ENCODE measurements at places on chromosomes 16 and 17.

DNA sequence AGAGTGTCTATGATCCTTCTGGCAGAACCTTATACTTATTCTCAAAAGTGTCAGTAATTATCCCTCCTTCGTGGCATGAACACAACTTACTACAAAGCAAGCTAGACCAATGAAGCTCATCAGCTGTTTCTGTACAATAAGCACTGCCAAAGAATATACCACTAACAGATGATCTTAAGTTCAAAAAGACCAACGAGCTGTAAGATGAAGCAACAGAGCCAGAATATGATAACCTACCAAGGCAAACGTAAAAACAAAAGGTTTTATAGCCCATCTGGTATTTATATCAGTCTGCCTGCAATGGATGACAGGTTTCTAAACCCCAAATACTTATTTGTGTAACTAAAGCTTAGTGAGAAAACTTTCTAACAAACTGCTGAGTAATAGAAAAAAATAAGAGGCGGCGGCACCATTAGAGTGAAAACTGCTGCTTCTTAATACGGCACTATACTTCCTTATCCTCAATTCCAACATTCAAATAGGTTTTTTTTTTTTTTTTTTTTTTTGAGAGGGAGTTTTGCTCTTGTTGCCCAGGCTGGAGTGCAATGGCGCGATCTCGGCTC lies 22.1 kb downstream of the NME2 start:
- no peak for DNase-seq

DNA sequence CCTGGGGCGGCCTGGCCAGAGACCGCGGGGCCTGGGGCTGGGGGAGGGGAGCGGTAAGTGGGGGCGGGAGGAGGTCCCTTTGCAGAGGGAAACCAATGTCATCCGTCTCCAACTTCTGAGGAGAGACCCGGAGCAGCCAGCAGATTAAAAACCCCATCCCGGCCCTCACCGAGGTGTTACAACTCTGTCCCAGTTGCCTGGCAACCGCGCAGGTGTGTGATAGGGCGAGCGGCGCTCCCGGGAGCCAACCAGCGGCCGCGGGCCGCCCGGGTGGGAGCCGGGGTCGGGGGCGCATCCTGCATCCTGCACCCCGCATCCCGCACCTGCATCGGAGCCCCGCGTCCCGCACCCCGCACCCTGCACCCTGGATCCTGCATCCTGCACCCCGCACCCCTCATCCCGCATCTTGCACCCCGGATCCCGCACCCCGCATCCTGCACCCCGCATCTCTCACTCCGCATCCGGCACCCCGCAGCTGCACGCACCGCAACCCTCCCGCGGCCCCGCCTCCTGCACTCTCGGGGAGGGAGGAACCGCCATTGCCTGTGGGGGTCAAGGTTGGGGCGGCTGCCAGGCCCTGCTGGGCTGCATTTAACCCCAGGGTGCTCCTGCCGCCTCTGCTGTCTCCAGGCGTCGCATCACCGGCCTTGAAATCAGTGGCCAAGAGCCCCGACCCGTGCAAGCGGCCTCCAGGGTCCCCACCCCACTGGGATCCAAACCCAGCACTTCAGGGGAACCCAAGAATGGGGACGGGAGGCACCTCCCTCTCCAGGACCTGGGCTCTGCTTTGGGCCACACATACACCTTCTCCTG lies 47.3 kb downstream of the RTN4RL1 start:
- no peak for DNase-seq

DNA sequence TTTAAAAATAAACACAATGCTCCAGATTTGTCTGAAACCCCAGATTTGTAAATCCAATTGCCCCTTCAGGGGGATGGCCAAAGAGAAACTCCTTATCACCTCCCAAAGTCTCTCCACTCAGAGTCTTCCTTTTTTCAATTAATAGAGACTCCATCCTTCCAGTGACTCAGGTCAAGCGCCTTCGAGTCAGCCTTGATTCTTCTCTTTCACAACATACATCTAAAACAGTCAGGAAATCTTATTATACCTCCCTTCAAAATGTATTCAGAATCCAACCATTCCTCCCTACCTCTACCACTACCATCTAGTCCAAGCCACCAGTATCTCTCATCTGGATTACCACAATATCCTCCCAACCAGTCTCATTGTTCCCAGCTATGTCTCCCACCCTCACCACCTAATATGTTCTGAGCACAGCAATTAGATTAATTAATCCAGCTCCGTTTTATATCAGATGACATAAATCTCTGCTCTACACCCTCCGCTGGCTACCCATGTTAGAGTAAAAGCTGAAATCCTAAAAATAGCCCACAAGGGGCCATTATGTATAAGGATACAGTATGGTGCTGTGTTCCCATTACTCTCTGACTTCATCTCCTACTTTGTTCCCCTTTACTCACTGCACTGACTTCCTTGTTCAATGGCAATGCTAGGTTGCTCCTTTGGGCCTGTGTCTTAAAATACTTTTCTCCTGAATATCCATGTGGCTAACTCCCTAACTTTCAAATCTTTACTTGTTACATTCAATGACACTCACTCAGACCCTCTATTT lies 11.8 kb downstream of the SIAH1 start:
- no peak for DNase-seq

DNA sequence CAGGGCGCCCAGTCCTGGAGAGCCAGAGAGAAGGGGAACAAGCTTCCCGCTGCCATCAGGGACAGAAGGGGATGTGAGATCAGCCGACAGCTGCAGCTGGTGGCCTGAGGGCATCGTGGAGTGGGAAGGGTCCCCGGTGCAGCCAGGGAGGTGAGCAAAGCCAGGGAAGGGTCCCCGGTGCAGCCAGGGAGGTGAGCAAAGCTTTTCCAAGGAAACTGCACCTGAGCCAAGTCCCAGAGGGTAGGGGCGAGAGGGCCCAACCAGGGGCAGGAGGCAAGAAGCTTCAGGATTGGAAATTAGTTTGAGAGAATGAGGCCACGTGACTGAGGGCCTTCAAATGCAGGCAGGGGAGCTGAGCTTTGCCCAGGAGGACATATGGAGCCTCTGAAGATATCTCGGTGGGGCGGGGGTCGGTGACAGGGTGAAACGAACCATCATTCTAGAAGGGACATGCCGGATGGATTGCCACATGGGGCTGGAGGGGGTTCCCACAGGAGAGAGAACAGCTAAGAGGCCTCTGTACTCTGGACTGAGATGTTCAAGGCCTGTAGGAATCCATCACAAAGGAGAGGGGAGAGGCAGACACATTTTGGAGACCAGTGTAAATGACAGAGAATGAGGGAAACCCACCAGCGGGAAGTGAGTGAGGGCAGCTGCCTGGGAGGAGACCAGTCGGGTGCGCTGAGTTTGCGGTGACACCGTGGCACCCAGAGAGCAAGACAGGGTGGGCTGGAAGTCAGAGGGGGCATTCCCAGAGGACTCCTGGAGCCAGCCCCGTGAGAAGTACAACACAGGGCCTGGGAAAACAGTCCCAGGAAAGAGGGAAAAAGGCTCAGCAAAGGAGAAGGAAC lies 31.4 kb upstream of the RPH3AL start:
- DNase-seq, result no peak

GRCh38 chr17:59791603-59792457 lies 84.4 kb downstream of the VMP1 start:
- DNase-seq, result no peak

- no peak for DNase-seq
Observed at GRCh38 chr16:86533076-86533475, 22.0 kb downstream of the MTHFSD start.

DNA sequence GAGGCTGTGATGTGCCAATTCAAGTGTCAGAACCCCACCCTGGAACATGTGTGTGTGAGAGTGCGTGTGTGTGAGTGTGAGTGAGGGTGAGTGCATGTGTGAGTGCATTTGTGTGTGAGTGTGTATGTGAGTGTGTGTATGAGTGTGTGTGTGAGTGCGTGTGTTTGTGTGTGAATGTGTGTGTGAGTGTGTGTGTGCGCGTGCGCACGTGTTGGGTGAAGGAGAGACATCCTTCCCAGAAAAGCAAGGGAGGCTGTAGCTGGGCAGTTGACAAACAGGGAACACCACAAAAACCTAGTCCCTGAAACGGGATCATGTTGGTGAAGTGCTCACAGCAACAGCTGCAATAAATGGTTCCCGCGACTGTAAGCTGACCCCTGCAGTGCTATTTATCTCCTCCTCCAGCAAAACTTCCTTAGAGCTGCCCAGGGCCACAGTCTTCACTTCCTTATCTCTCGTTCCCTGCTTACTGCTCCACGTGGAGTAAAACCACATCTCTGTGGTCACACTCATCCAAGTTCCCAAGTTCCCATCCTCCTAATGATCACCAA lies 40.1 kb upstream of the RPL38 start:
- no peak for DNase-seq

GRCh38 chr17:17767154-17767869 lies 69.5 kb downstream of the SREBF1 start:
- no peak for DNase-seq

DNA sequence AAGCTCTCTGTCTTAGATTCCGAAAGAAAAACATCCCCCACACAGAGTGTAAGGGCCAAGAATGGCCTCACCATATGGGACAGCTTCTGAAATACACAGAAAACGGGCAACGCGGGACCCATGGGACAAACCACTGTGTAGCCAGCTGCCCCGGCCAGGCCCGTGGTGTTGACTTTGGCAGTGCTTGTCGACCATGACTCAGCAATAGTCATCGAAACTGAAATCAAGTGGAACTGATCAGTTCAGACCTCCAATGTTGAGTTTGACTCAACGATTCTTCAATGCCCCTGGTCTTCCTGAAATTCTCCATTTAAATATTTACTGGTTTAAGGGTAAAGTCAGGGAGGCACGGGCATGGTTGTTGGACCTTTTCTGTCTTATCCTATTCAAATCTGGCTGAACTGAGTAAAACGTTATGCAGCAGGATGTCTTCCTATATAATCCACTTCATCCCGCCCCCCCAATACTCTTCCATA lies 27.5 kb downstream of the ZFHX3 start:
- peak; percentile 98 for DNase-seq

DNA sequence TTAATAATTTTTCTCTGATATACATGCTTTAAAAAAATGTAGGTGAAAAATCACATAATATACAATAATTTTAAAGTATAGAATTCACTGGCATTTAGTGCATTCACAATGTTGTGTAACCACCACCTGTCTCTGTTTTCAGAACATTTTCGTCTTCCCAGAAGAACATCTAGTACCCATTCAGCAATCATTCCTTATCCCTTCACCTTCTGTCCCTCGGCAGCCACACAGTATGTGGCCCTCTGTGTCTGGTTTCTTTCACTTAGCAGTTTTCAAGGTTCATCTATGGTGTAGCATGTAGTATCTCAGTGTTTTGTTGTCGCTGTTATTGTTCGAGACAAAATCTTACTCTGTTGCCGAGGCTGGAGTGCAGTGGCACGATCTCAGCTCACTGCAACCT lies 33.6 kb downstream of the PRPSAP2 start:
- no peak for DNase-seq

DNA sequence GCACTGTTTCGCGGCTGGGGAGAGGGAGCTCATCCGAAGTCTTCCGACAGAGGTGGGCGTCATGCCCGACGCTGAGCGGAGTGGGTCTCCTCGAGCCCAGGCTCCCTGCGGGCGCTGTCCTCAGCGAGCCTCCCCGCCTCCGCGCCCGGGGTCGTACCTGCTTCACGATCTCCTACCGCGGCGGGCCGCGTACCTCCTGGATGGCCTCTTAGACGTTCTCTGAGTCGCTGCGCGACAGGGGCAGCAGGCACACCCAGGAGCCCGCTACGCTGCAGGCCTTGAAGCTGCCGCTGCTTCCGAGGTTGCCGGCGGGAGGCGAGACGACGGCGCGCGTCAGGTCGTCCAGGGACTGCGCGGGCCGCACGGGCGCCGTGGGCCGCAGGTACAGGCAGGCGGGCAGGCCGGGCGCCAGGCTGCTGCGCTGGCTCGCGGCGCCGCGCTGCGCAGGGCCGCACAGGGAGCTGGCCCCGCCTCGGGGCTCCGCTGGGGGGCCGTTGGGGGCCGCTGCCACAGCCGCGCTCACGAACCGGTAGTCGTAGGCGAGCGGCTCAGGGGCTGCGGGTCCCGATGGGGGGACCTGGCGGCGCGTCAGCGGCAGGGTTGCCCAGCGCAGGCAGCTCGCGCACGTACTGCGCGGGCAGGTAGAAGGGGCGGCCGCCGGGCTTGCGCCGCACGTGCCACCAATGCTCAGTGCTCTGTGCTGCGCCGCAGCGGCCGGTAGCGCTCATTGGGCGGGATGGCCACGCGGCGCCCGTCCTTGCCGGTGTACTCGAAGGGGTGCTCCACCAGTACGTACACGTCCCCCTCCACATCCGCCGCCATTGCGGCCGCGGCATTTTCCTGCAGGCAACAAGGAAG lies 116.4 kb upstream of the SMURF2 start:
- DNase-seq, result no peak

GRCh38 chr16:27326738-27327585 lies 13.2 kb downstream of the IL4R start:
- DNase-seq, result peak; percentile 95

DNA sequence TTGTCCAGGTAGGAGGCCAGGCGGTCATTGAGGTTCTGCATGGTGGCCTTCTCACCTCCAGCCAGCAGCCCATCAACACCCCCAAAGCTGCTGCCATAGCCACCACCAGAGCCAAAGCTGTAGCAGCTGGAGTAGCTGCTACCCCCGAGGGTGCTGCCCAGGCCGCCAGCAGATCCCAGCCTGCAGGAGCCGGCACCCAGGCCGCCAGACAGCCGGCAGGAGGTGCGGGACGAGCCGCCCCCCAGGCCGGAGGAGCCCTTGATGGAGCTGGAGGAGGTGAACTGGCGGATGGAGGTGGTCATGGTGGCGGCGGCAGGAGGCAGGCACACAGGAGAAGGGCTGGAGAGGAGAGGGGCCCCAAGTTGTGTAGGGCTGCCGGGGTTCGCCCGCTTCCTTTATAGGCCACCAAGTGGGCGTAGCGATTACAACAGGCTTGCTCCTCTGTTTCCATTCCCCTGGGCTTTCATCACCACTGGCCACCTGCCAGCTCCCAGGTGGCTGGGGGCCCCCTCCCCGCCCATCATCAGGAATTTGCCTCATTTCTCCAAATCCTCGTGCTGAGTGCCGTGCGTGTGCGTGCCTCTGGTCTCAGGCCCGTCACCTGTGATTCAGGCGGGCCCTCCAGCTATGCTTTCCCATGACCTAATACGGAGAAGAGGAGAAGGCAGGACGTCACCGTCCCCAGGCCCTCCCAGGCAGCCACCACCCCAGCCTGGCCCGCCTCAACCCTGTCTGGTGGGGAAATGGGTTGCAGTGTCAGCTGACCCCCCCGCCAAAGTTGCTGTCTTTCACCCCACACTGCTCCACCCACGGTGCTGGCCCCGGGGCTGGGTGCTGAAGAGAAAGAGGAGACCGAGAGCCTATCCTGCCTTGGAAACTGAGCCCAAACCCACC lies at the start of gene KRT17:
TSS of gene KRT17 (minus strand) at position 368 of the 894 bp plus-strand sequence. CDS start at position 302, 66 bp downstream.
- peak; percentile 82 for DNase-seq

DNA sequence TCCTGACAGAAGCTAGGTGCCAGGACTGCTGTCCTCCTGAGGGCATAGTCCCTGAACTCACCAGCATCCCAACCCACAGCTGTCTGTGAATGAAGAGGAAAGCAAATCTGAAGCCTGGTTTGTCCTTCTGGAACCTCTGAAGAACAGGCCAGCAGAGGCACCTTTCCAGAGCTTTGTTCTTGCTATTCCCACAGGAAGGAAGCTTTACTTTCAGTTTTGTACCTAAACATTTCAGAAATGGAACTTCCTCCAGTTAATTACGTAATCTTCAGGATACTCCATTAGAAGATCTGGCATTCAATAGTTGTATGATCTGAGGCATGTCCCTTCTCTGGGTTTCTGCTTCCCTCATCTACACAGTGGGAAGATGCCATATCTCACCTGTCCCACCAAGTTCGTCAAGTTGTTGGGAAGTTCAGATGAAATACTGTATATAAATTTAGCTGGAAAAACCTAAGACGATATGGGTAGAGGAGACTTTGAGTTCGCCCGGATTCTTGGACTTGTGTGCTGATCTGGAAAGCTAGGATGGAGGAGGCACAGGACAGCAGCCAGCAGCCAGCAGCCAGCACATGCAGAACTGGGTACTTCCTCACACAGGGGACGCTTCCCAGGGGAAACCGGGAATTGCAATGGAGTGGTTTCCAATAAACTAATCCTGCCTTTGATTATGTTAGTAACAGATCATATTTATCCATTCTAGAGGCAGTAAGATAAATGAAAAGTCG lies 22.4 kb downstream of the NXPH3 start:
- no peak for DNase-seq

Data from RPMI7951 (cell line).